Activated naive CD8-positive, alpha-beta T cell treated with anti-CD3 and anti-CD28 coated beads, Interleukin-2, amount 10 ng/mL, durations not matched to agents 7 days and 5 days (primary cell): ENCODE measurements at places on chromosomes 7 and 10.
A peak's percentile ranks its signal among the peaks of the same experiment; 100 is the strongest.

DNA sequence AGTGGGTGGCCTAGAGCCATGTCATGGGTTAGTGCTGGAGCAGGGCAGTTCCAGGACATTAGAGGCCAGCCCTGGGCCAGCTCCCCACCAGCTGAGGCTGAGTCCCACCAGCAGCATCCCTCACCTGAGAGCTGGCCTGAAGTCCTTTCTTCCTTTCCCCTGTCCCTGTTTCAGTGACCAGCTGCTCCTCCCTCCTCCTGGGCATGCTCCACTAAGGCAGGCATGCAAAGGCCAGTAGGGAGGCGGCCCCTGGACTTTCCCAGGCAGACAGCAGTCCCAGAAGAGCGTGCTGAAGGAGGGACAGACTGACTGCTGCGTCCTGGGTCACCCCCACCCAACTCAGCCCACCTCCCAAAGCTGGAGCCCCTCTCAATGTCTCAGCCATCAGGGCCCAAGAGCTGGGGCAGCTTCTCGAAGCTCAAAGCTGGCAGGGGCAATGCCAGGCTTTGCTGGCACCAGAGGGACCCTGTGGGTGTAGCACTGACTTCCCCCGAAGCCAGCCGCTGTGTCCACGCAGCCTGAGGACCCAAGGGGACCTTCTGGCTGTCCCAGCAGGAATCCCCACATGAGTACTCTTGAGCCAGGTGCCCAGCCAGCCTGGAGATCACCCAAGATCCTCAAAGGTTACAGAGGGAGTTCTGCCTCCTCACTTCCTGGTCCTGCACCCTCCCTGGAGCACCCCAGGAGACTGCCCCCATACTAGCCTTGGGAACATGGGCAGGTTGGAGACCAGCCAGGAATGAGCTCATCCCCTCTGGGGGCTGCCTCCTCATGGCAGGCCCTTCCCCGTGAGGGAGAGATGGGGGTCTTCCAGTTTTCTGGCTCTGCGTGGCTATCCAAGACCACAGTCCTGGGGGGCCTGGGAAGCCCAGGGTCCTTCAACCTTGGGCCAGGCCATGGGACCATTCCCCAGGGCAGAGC is 35.2 kb upstream of the RET start:
- DNase-seq = peak; percentile 24

DNA sequence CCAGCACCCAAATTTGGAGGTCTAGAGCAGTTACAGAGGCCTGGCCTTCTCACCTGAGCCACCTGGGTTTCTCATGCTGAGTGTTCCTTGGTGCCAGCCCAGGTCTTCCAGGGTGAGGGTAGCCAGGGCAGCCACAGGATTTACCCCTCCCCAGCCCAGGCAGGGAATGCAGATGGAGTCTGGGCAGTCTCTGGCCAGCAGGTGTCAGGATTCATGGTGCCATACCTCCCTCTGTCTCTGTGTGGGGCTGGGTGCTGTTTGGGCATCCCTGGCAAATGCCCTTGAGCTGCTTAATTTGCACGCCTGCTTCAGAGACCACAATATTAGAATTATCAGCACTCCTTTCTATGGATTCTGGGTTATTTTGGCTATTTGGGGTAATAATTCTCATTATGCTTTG is 246.7 kb downstream of the GFRA1 start:
- no peak for DNase-seq

DNA sequence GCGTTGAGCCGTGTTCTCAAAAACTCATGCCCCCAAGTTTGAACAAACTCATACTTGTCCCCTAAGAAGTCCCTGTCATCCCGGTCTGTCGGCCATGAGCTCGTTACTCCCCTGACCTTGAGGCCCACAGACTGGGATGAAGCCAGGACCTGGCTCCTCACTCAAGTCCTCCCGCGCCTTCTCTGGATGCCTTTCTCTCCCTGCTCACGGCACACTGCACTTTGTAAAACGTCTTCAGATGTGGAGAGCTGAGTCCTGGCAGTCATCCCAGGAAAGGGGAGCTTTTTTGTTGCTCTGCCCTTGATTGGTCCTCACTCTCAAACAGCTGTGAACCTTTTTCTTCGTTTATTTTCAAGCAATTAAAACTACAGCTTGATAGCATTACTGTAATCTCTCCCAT is 110.8 kb downstream of the JAZF1 start:
- no peak for DNase-seq

- DNase-seq = no peak
Observed at GRCh38 chr7:1360521-1360971, 98.7 kb downstream of the MICALL2 start.

- DNase-seq = no peak
Observed at GRCh38 chr7:34761206-34761605, 103.2 kb downstream of the NPSR1 start.
